Activated CD8-positive, alpha-beta memory T cell treated with anti-CD3 and anti-CD28 coated beads for 48 hours (primary cell): ENCODE measurements at places on chromosomes 12 and 14.

GRCh38 chr12:127363392-127363791 is 903.6 kb upstream of the TMEM132C start:
- no peak for DNase-seq

DNA sequence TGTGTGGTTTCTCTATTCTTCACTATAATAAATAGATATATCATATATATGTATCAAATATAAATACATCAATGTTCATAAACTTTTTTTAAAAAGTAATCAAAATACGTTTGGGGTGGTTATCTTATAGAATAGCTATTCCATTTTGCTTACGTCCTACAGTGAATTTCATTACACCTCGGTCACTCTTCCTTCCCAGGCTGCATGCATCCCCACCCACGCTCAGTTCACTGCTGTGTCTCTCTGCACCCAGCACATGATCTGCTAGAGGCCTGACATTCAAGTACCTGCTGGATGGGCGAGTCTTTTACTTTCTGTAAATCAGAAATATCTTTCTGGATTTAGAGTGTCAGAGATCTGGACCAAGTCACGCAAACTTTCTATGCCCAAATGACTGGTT is 3.6 kb downstream of the STX2 start:
- DNase-seq: no peak

DNA sequence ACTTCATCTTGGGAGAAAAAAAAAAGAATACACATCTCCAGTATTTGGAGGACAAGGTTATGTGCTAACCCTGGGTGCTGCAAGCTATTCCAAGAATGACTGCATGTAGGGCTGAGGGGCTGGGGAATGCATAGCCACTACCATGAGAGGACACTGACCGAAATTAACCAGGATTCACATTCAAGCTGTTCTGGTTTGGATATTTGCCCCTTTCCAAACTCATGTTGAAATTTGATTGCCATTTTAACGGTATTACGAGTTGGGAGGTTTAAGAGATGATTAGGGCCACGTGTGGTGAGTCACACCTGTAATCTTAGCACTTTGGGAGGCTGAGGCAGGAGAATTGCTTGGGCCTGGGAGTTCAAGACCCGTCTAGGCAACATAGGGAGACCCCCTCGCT is 18.5 kb upstream of the MARK3 start:
- no peak for DNase-seq

- DNase-seq: no peak
Measured at GRCh38 chr14:105419195-105420091, at the start of gene MTA1. MTA1 (plus strand) TSS chr14:105419827; CDS start chr14:105420036, 209 bp downstream.

DNA sequence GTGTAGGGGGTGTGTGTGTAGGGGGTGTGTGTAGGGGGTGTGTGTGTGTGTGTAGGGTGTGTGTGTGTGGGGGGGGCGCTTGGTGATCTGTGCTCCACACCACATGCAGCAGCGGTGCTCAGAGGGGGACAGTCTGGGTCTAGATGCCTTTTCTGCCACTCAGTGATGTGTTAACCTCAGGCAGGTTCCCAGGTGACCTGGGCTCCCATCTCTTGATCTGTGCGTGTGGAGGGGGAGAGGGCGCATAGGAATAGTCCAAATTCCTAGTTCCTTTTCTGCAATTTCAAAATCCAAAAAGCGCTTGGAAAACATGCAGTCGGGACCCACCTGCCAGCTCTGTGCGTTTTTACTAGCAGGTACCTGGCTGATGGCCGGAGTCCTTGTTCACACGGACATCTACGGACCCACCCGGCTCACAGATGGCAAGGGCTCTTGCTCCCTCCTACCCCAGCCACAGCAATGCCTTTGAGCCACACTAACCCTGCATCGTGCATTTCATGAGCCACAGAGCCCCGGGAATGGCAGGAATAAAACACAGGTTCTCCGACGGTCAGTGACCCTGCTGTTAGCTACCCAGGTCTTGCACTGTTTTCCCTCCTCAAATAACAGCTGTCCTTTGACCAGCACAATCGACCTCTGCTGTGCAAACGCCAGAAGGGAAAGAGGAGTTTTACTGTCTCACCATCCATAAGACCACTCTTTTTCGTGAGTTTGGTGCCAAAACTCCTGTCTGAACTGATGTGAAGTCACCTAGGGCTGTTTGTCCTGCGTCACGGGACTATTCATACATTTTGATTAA is 120.8 kb downstream of the GLT1D1 start:
- no peak for DNase-seq

DNA sequence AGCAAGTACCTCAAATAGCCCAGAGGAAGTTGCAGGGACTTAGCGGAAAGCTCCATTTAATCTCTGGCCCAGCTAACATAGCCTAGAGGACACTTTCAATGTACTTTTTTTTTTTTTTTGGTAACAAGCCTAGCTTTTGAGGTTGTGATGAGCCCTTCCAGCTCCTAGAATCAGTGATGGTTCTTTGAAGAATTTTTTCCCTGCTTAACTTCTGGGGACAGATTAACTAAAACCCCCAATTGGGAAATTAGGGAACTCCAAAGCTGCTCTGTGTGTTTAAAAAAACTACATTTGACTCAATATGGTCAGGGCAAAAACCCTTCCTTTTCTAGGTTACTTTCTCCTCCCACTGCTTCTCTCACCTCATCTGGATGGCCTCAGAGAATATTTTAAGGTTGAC is 23.9 kb upstream of the ITGA5 start:
- DNase-seq: no peak

GRCh38 chr14:81123811-81124210 is 96.9 kb downstream of the GTF2A1 start:
- DNase-seq: no peak

- DNase-seq: no peak
Measured at GRCh38 chr12:10235761-10236631, 23.3 kb downstream of the GABARAPL1 start.

DNA sequence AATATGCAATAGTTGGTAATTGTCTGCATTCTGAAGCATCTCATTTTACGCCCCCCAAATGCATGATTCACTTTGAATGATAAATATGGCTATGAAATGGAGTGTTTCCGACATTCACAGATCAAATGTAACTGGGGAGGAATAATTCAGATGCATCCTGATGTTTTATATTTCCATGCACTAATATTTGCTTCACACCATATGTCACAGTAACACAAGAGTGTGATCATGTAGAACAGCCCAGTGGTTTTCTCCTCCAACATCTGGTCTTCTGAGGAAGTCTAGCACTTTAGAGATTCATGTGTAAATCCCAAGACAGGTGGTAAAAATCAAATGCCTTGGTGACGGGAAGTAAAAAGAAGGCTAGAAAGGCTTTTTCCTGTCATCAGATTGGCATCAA is 273.1 kb downstream of the DIO2 start:
- DNase-seq: no peak

- DNase-seq: no peak
Measured at GRCh38 chr12:85807730-85808129, 28.5 kb downstream of the RASSF9 start.
